Naive B cell (primary cell): ENCODE measurements at places on chromosomes 7 and 10. TPM values are rescaled to one million over a fixed set of nuclear protein-coding genes. Genes with fewer than 3 reads are reported as not detected.

Gene TAS2R3
- polyA plus RNA-seq = not detected

Gene NANOS1
- polyA plus RNA-seq = not detected

Gene ADAMTS14
- polyA plus RNA-seq = not detected

GRCh38 chr10:132232023-132232951 lies 45.5 kb downstream of the DPYSL4 start:
- H3K4me3 ChIP-seq = peak overlapping the region; percentile 74
- DNase-seq = peak; percentile 53
- no peaks in the 10 kb centered on the region for H3K36me3 ChIP-seq
- no peaks in the 10 kb centered on the region for H3K27me3 ChIP-seq
- H3K4me1 ChIP-seq = peaks cover 40% of the 10 kb centered on the region
- peak overlapping the region; percentile 72 for H3K27ac ChIP-seq

GRCh38 chr10:49173201-49173772 lies 14.9 kb downstream of the TMEM273 start:
- H3K4me1 ChIP-seq = peaks cover 64% of the 10 kb centered on the region
- no peaks in the 10 kb centered on the region for H3K27me3 ChIP-seq
- H3K27ac ChIP-seq = no peak overlapping the region
- H3K36me3 ChIP-seq = no peaks in the 10 kb centered on the region

GRCh38 chr10:23015021-23015707 lies 80.2 kb upstream of the MSRB2 start:
- H3K4me3 ChIP-seq = no peak overlapping the region
- peak; percentile 4 for DNase-seq
- no peaks in the 10 kb centered on the region for H3K36me3 ChIP-seq
